ENCODE measurements at places on chromosomes 6 and 20. TPM values are rescaled to one million over a fixed set of nuclear protein-coding genes. Genes with fewer than 3 reads are reported as not detected.

DDRGK1 gene
- 52.2 TPM for total RNA-seq

TSHZ2 gene
- total RNA-seq: not detected

RHAG gene
- not detected for total RNA-seq

GRCh38 chr6:33147807-33148666 lies 44.2 kb downstream of the COL11A2 start:
- peaks cover 27% of the 10 kb centered on the region for H3K27me3 ChIP-seq
- no peaks in the 10 kb centered on the region for H3K4me1 ChIP-seq
- no peak overlapping the region for H3K4me3 ChIP-seq
- no peaks in the 10 kb centered on the region for H3K36me3 ChIP-seq

GRCh38 chr6:44453146-44453545 lies 65.6 kb downstream of the CDC5L start:
- H3K4me3 ChIP-seq: no peak overlapping the region
- no peak overlapping the region for H3K27ac ChIP-seq
- no peak for DNase-seq
- H3K27me3 ChIP-seq: no peaks in the 10 kb centered on the region

- H3K27ac ChIP-seq: no peak overlapping the region
- H3K4me1 ChIP-seq: no peaks in the 10 kb centered on the region
- H3K36me3 ChIP-seq: no peaks in the 10 kb centered on the region
- DNase-seq: no peak
- no peak overlapping the region for H3K4me3 ChIP-seq
- no peaks in the 10 kb centered on the region for H3K27me3 ChIP-seq
Measured at GRCh38 chr6:140264431-140264830, 890.0 kb upstream of the CITED2 start.

DNA sequence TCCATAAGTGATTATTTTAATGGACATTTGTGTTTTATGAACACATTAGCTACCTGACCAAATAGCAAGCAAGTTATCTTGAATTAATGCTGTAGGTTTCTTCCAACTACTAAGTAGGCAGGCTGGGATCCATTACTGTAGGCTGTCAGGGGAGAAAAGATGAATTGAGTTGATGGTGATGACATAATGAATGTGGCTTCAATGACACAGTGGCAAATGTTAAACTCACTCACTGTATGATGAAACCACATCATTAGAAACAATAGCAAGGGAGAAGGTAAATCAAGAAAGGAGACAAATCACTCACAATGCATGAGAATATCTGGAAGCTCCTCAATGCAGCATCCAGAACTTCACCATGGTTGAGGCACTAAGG lies 529.7 kb upstream of the CITED2 start:
- no peak overlapping the region for H3K4me3 ChIP-seq
- H3K4me1 ChIP-seq: no peaks in the 10 kb centered on the region
- DNase-seq: no peak
- H3K27me3 ChIP-seq: no peaks in the 10 kb centered on the region
- H3K36me3 ChIP-seq: no peaks in the 10 kb centered on the region
